ENCODE measurements at places on chromosomes 6 and 20. TPM values are rescaled to one million over a fixed set of nuclear protein-coding genes. Genes with fewer than 3 reads are reported as not detected.

GRCh38 chr6:66421570-66421969 lies 714.5 kb upstream of the EYS start:
- no peak for DNase-seq

- no peak for DNase-seq
Observed at GRCh38 chr20:24385547-24385946, 83.9 kb upstream of the SYNDIG1 start.

DNA sequence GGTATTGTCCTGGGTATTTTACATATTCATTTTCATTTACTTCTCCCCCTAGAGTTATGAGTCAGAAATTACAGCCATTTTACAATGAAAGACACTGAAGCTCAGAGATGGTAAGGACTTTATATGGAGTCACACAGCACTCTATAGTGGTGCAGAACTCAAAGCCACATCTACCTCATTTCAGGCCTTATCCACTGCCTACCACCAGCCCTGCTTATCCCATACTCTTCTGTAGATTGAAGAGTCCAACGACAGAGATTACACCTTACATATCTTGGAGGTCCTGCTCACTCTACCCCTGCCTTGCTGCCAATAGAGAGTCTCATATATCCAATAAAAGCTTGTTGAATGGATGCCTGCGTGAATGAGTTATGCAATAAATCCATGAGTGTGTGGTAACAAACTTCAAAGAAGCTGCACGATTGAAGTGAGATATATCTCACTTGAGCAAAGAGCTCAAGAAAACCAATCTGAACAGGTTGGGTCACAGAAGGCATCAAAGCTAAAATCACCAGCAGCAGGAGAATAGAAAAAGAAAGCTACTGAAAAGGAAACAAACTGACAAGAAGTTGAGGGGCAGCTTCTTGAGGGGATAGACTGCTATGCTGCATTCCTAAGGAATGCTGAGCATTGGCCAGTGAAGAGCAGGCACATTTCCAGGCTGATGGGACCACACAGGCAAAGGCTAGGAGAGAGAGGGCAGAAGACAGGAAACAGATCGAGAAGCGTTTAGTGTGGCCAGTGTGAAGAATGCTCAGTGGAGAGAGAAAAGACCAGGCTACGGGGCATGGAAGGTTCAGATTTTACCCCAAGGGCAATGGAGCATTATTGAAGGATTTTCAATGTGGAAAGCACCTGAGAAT lies 585.6 kb downstream of the DHX35 start:
- peak; percentile 50 for DNase-seq

DNA sequence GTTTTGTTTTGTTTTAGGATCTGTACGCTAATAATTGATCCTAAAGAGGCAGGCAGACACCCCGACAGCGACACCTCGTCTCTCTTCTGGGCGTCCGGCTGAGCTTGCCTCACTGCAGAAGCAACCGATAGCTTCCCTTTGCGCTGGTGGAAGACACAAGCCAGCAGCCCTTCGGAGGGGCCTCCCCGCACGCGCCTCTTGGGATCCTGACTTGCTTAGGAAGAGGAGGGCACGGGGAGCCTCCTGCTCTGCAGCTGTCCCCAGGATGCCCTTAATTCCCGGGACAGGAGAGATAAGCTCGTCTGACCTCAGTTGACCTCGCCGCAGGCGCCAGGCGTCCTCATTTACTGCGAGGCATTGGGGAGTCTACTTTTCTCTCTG lies 94.0 kb downstream of the CD83 start:
- DNase-seq: peak; percentile 90

The FAM162B gene
- total RNA-seq: 0.36 TPM

The ZBTB9 gene
- 4.1 TPM for total RNA-seq

The EDN3 gene
- total RNA-seq: not detected

The TUBB2B gene
- 5.6 TPM for total RNA-seq

The PGBD1 gene
- total RNA-seq: 6.2 TPM
